ENCODE measurements at places on chromosomes 6 and 20. TPM values are rescaled to one million over a fixed set of nuclear protein-coding genes. Genes with fewer than 3 reads are reported as not detected.

ZNF311 gene
- total RNA-seq, result 4.1 TPM

STMN3 gene
- 20.0 TPM for total RNA-seq

GRCh38 chr6:7143476-7143974, 35.8 kb downstream of the RREB1 start:
- no peak for DNase-seq

- DNase-seq, result no peak
Measured at GRCh38 chr20:46811224-46812084, 83.2 kb upstream of the EYA2 start.

DNA sequence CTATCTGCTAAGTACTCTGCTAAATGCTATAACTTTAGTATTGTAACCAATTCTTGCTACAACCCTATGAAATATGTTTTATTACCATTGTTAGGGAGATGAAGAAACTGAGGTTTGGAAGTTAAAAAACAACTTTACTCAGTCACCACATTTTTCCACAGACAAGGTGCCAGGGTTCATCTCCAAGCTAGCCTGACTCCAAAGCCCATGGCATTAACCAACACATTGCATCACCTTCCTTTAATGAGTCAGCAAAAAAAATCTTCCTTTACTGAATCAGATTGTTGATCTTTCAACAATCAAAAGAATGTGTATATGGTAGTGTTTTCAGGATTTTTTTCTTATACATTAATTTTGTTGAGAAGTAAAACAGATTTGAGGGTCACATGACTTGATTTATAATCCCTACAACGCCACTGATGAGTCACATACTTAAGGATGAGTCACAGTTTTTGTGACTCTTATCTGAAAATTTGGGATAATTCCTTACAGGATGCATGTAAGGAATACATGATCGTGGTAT, 41.5 kb downstream of the MAN1A1 start:
- DNase-seq, result no peak

All from uterus (tissue), 4 donors.